ENCODE measurements at places on chromosomes 7 and 10. TPM values are rescaled to one million over a fixed set of nuclear protein-coding genes. Genes with fewer than 3 reads are reported as not detected.
A peak's percentile ranks its signal among the peaks of the same experiment; 100 is the strongest.

The EEPD1 gene
- 30.1 TPM for total RNA-seq

The GHRHR gene
- not detected for total RNA-seq

DNA sequence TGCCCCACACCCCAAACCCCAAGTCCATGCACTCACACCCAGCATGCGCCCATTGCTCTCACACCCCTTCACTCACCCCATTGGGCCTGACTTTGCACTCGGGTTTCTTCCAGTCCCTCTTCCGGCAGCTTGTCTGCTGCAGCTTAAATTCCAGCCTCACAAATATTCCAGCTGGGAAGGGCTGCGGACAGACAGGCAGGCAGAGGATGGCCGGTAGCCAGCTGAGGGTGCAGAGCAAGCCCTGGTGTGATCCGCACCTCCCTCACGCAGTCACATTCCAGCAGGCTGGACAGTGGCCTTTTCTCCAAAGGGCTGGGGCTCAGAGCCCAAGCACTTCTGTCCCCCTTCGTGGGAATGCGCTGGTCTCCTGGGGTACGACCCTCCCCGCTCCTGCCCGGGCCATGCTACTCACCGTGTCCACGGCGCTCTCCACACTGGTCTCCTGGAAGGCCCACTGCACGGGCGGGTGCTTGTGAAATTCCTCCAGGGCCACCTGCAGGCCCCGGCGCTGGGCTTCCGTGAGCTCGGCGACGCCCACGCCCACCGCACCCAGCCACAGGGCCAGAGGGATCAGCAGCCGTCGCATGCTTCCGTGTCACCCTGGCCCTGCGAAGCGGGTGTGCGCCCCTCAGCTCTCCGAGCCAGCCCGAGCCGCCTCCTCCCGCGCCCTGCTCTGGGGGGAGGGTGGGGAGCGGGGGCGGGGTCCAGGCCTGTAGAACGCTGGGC is 1.2 kb downstream of the RARRES2 start:
- DNase-seq, result no peak

DNA sequence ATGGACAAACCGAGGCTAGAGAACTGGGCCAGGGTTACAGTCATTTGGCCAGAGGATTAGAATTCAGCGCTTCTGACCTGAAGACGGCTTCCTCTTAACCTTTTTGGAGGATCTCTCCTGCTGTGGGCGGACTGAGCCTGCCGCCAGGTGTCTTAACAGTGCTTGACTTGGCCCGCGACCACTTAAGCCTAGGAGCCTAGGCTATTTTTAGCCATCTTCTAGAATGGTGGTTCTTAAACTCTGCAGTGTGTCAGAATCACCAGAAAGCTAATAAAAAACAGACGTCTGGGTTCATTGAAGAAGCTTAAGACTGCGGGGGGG is 722 bp downstream of the MDH2 start:
- no peak for DNase-seq

DNA sequence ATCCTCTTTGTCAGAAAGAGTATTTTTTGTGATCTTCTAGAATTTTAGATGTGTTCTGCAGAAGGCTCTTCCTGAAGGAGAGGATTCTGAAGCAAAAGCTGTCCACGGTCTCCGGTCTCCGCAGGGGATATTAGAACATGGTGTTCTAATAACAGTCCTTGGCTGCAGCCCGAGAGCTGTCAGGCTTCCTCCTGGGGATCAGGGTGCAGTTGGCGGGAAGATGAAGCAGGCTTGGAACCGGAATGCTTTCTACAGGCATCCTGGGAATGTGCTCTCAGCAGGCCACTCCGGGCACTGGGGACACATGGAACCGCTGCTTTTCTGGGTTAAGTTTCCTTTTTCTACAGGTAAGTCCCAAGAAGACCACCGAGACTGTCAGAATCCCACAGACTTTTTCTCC is 118.6 kb upstream of the PARD3 start:
- peak; percentile 53 for DNase-seq

The ESYT2 gene
- 60.8 TPM for total RNA-seq

The GIMAP6 gene
- 15.7 TPM for total RNA-seq

- DNase-seq, result no peak
These were observed 1.5 kb downstream of the FRAT1 start for GRCh38 chr10:97320480-97321031.

DNA sequence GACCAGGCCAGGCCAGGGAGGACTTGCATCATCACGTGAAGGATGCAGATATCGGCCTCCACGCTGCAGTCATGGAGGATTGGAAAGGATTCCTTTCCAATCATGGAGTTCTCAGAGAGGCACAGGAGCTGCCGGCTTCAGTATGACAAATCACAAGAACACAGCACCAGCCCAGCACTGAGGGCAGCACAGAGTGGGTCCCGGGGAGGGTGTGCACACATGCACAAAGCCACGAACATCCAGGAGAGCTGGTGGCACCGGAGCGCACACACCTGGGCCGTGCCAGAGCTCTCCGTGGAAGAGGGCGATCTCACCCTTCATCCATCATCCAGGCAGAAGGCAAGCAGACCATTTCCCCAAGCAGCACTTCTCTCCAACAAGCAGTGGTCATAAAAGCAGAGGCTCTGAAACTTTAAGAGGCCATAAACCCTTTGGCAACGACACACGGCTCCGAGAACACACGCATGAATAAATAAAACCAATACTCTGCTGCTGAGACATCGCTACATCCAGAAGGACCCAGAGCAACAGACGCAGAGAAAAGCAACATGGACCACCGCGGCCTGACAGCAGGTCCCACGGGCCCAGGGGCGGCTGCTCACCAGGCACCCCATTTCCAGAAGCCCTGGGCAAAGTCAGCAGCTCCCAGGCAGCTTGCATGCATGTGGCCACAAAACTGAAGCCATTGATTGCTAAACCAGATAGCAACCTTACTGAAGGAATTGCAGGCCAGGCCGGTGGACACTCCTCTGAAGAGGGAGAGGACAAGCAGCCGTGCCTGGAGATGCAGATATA is 180.8 kb downstream of the USP6NL start:
- DNase-seq, result peak; percentile 27

DNA sequence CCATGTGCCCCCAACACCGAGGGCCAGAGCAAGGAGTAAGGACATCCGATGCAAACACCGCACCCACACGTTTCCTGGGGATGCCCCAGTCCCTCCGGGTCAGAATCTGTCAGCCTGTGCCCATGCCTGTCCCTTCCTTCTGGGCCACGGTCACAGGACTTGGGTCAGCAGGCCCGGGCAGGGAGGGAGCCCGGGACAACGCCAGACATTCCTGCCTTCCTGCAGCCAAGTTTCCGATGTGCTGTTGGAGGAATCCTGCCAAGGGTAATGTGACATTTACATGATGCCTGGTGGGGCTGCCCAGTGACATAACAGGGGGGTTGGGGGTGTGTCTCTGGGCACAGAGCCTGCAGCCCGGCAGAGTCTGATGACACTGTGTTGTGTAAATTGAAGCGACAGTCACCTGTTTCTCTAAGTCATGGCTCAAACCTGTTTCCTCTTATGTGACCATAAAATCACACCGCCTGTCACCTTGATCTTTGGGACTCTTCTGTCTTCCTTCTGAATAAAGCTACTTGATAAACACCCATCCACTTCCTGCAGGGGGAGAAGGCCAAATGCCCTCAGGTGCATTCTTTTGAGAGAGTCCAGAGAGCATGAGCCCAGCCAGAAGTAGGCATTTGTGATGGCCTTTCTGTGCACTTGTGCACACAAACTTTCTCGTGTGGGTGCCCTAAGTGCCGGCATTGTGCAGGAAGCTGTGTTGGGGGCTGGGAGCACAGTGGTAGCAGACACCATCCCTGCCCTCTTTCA is 175.3 kb upstream of the RHEB start:
- peak; percentile 91 for DNase-seq

GRCh38 chr7:105098863-105099515 is 85.0 kb downstream of the KMT2E start:
- no peak for DNase-seq

DNA sequence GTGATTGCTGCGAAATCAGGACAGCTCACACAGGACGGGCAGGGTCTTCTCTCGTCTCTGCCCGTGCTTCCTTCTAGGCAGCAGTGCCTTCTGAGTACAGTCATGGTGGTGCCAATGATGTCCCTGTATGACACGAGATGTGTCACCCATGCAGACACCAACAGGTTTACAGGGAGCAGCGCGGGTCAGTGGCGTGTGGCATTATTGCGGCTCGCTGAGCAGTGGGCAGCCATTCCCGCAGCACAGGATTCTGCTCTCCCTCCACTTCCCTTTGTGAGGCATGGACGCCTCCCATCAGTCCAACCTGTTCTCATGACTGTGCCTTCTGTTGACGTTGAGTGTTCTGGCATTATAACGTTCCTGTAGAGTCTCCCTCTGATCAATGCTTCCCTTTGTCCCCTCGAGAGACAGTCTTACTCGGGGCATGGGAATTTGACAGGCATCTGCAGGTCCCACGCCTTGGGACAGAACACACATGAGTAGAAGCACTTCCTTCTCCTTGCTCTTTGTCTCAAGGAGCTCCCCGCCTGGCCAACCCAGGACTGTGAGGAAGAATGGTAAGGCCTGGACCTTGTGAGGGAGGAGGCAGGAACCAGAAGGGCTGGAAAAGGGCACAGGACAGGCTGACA is 219.5 kb downstream of the PAXIP1 start:
- DNase-seq, result no peak

The ZNF117 gene
- 6.1 TPM for total RNA-seq

DNA sequence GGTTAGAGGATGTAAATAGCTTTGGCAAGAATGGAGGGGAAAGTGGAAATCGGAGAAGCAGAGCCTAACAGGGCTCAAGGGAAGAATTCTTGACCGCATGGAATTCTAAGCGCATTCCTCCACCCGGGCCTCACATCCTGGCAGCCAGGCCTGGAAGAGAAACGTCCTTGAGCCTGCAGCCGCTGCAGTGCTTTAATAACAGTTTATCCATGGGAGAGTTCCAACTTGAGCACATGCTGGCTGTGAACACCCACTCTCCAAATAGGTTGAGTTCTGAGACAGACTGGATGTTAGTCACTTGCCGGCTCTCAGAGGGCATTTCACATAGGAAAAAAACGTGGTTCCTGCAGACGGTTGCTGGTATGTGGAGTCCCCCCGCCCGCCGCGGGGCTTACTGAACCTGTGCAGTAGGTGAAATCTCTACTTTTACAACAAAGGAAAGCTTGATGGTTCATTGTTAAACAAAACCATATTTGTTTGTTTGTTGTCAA is 61.4 kb upstream of the STEAP1B start:
- no peak for DNase-seq

DNA sequence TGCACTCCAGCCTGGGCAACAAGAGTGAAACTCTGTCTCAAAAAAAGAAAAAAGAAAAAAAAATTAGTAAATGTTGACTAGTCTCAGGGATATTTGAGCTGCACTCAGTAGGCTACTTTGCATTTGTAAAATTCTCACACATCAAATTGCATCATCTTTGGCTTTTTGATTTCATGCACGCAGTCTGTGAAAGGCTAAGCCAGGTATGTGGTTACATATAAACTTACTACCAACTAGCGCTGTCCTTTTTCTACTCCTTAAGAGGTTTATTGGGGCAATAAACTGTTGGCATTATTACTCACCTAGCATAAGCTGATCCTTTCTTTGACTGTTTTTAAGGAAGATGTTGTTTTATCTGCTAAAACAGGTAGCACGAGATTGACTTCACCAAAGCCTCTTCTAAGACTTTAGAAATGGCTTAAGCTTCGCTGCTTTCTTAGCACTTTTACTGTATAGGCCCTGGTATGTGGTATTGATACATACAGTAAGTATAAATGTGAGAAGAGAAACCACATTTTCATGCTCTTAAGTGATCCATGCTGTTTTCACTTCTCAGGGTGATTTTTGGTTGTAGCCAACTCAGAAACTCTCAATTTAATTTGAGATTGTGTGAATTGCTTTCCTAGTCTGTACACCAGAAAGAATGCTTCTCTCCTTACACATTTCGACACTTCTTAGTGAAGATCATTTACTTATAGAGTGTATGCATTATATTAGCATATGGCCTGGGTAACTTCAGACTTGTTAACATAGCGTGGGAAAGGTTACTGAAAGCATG is 323.9 kb downstream of the AUTS2 start:
- DNase-seq, result peak; percentile 6

The DOCK4 gene
- 37.4 TPM for total RNA-seq

GRCh38 chr10:60614363-60614762 is 163.9 kb upstream of the CDK1 start:
- DNase-seq, result no peak

GRCh38 chr7:137731436-137731835 is 115.3 kb downstream of the DGKI start:
- no peak for DNase-seq

DNA sequence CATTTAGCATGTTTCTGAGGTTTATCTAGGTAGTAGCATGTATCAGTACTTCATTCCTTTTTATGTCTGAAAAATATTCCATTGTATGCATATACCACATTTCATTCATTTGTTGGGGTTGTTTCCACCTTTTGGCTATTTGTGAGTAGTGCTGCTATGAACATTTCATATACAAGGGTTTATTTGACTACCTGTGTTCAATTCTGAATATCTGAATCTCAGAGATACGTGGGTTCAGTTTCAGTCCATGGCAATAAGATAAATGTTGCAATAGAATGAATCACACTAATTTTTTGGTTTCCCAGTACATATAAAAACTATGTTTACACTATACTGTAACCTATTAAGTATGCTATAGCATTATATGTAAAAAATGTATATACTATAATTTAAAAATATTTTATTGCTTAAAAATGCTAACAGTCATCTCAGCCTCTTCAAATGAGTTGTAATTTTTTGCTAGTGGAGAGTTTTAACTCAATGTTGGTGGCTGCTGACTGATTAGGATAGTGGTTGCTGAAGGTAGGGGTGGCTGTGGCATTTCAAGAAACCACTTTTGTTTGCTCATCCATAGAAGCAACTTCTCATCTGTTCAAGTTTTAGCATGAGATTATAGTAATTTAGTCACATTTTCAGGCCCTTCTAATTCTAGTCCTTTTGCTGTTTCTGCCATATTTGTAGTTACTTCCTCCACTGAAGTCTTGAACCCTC is 13.9 kb downstream of the PLEKHA1 start:
- no peak for DNase-seq

DNA sequence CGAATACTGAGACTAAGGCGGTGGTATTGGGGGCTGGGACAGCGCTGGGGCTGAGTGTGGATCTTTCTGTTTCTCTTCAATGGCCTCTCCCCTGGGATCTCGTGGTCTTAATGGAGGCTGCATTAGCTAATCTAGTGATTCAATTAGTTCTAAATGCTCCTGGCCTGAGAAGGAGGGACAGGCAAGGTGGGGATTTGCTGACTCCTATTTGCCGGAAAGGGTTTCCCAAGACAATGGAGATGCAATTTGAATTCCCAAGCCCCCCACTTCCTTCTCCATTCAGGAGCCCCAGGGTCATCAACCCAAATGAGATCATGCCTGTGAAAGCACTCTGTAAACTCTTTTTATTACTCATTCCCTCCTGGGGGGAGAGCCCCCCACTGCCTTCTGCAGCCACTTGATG is 111.7 kb upstream of the PLXNA4 start:
- no peak for DNase-seq

Data from prostate gland (tissue), 2 donors.